Activated naive CD4-positive, alpha-beta T cell treated with anti-CD3 and anti-CD28 coated beads, Interleukin-2, amount 50 U/mL, for 72 hours (primary cell): ENCODE measurements at places on chromosomes 7 and 10. TPM values are rescaled to one million over a fixed set of nuclear protein-coding genes. Genes with fewer than 3 reads are reported as not detected.

- DNase-seq = no peak
These were observed 343.6 kb upstream of the MGMT start for GRCh38 chr10:129123428-129123827.

DNA sequence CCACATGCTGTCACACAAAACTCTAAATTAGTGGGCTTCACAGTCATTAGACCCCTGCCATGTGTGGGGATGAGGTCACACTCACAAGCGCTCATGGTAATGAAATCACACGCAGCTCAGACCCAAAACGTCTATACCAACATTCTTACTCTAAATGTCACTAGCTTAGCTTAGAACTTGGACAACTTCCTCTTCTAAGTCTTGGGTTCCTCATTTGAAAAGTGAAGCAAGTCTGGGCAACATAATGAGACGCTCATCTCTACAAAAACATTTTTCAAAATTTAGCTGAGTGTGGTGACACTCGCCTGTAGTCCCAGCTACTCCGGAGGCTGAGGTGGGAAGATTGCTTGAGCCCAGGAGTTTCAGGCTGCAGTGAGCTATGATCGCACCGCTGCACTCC, 92.7 kb upstream of the MACROH2A2 start:
- DNase-seq = no peak

- DNase-seq = no peak
These were observed 59.6 kb upstream of the BICC1 start for GRCh38 chr10:58453105-58453504.

- DNase-seq = no peak
These were observed 10.5 kb upstream of the UNC5B start for GRCh38 chr10:71201849-71202248.

- no peak for DNase-seq
These were observed 74.7 kb downstream of the TMEM168 start for GRCh38 chr7:112715525-112715924.

DNA sequence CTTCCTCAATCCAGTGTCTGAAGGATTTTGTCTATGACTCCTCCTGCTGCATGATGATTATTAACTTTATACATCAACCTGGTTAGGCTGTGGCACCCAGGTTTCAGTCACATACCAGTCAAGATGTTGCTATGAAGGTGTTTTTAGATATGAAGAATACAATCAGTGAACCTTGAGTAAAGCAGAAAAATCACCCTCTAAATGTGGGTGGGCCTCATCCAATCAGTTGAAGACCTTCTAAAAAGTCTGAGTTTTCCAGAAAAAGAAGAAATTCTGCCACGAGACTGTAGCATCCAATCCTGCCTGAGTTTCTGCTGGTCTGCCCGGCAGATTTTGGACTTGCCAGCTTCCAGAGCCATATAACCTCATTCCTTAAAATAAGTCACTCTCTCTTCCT, 126.1 kb upstream of the FRMD4A start:
- no peak for DNase-seq

GRCh38 chr7:28980451-28981160, 22.5 kb upstream of the TRIL start:
- DNase-seq = no peak

- no peak for DNase-seq
These were observed 2.5 kb downstream of the EIF3B start for GRCh38 chr7:2357165-2357564.

- DNase-seq = no peak
These were observed 48.9 kb downstream of the AKR1D1 start for GRCh38 chr7:138125119-138125518.

DNA sequence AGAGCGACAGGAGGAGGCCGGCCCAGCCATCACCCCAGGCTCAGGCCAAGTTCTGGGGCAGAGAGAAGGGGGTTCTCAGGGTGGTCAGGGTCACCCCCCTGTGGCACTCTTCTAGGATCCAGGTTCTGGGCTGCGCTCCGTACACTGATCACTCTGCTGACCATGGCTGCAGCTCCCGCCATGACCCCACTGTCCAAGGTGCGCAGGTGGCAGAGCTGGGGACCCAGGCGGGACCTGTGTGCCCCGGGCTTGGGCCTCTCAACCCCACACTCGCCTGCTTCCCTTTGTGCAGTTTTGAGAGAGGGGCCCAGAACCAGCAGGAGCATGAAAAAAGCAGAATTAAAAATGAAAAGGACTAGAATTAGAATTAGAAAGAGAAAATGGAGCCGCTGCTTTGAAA, 227.1 kb downstream of the FANK1 start:
- no peak for DNase-seq

GRCh38 chr7:142496545-142496991, 238.7 kb upstream of the PRSS58 start:
- no peak for DNase-seq

GRCh38 chr10:51269821-51270220, 195.5 kb downstream of the PRKG1 start:
- DNase-seq = no peak

DNA sequence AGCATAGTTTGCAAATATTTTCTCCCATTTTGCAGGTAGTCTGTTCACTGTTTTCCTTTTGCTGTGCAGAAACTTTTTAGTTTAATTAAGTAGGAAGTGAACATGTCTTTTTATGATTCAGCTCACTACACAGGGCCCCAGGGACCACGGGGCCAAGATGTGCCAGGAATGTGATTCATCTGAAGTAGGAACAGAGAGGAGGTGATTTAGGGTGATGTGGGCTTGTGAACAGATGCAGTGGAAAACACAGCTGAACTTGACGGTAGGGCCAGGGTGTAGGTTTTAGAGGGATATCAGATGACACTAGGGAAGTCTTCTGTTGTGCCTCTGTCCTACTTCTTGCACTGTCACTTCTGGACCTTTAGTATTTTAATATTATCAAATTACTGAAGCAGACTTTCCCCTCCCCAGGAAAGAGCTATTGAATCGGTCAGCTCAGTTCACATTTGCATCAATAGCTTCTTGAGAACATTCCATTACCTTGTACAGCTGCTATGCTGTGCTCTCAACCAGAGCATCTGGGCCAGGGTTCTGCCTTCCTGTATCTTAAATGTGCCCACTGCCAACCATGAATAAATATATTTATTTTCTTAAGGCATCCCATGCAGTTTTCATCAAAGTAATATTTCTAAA, 96.9 kb downstream of the OSBPL3 start:
- DNase-seq = no peak

DNA sequence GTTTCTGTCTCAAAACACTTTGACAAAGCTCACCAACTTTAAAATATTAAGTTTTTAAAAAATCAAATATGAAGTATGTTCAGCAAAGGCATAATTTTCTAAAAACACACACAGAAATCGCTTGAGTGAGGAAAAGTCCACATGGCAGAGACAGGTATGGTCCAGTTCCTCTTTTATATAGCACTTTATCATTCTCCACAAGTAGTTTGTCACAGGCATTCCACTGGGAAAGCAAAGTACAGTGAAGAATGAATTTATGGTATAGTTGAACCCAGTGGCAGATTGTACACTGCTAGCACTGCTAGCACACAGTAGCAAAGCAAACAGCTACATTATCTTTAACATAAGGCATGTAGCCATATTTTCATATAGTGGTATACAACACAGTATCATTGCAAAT, 102.3 kb downstream of the HECTD2 start:
- DNase-seq = no peak

DNA sequence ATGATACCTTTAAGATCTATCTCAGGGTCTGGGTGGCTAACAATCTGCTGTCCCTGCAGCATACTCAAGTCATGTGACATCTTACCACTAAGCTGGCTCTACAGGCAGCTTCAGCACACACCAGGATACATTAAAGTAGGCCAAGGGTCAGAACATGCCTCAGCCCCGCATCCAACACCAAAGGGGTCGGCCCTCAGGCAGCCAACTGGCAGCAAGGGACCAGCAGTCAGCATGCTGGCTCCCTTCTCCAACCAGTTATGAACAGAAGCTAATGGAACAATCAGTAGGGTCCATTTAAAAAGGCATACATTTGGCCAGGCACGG, 37.1 kb downstream of the FAM53B start:
- DNase-seq = no peak

GRCh38 chr7:28169230-28169629, 11.4 kb downstream of the JAZF1 start:
- DNase-seq = no peak

DNA sequence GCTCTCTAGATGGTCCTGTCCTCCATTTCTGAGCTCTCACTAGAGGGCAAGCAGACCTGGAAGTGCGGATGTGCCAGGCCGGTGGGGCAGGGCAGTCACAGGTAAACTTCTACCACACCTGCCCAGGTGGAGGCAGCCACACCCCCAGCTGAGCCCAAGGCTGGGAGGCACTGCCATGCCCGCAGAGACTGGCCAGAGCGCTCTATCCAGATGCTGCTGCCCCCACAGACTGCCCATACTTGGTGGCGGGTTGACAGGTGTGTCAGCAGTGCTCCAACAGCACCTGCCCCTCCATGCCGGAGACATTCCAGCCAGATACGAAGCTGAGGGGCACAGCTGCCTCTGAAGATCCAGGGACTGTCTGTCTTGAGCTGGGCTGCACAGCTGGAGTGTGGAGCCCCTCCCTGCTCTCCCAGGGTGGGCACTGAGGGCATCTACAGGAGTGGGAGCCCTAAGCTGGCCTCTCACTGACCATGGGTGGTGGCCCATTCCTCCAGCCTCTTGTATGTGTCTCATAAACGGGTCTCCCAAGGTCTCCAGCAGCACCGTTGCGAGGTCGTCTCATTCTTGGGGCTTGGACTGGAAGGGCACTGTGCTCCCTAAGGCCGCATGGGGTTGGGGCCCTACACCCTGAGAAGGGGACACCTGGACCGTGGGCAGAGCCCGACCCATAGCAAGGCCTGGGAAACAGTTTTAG, 38.2 kb upstream of the PPIF start:
- DNase-seq = no peak

Gene TIMM23B
- 18.9 TPM for total RNA-seq

Gene EGFR
- total RNA-seq = not detected

Gene PILRA
- total RNA-seq = 11.5 TPM

Gene UNCX
- not detected for total RNA-seq

Gene C10orf143
- 0.43 TPM for total RNA-seq

Gene SEMA3E
- total RNA-seq = not detected

Gene TSPAN33
- total RNA-seq = 8.1 TPM

Gene ASZ1
- total RNA-seq = not detected

Gene OR2A12
- not detected for total RNA-seq

Gene CC2D2B
- not detected for total RNA-seq

Gene EXOSC1
- total RNA-seq = 41.3 TPM

Gene FGFBP3
- total RNA-seq = 1.5 TPM

Gene TET1
- 0.82 TPM for total RNA-seq

Gene CALY
- total RNA-seq = not detected
